ENCODE measurements at places on chromosomes 6 and 20.

DNA sequence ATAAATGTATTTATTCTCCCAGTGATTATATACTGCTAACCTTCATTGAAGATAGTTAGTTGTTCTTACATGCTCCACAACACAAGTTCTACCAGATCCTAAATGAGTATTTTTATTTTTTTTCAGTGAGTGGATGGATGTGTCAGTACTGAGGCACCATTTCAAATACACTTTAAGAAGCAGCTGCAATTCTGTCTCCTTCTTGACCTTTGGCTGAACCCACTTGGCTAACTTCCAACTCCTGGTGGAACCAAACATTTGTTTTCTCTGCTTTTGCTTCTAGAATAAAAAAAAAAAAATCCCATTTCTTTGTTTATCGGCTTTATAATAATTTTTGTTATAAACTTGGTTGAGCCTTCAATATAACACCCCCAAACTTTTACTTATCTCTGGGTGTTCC lies 458.3 kb upstream of the MAP3K7 start:
- DNase-seq, result no peak

DNA sequence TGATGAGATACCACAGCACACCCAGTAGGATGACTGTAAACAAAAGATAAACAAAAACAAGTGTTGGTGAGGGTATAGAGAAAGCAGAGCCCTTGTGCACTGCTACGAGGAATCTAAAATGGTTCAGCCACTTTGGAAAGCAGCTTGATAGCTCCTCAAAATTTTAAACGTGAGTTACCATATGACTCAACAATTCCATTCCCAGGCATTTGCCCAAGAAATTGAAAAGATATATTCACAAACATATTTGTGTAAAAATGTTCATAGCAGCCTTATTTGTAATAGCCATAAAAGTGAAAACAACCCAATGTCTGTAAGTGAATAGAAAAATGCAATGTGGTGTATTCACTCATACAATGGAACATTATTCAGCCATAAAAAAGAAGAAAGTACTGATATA lies 141.0 kb upstream of the BTBD3 start:
- no peak for DNase-seq

DNA sequence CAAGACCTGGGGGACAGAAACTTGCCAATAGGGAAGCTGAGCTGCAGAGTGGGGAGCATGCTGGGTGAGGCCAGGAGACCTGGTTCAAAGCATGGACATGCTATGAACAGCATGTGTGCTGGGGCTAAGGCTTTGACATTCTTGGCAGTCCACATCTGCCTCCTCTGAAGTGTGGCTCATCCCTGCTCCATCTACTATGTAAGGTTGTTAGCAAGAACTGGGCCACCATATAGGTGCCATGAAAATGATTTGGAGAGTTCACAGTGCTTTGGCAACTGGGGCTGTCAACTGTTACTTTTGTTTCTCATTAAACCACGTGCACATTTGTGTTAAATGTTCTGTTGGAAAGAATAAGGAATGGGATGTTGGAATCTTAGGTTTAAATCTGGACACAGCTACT lies 311.1 kb downstream of the CDC5L start:
- DNase-seq, result no peak

DNA sequence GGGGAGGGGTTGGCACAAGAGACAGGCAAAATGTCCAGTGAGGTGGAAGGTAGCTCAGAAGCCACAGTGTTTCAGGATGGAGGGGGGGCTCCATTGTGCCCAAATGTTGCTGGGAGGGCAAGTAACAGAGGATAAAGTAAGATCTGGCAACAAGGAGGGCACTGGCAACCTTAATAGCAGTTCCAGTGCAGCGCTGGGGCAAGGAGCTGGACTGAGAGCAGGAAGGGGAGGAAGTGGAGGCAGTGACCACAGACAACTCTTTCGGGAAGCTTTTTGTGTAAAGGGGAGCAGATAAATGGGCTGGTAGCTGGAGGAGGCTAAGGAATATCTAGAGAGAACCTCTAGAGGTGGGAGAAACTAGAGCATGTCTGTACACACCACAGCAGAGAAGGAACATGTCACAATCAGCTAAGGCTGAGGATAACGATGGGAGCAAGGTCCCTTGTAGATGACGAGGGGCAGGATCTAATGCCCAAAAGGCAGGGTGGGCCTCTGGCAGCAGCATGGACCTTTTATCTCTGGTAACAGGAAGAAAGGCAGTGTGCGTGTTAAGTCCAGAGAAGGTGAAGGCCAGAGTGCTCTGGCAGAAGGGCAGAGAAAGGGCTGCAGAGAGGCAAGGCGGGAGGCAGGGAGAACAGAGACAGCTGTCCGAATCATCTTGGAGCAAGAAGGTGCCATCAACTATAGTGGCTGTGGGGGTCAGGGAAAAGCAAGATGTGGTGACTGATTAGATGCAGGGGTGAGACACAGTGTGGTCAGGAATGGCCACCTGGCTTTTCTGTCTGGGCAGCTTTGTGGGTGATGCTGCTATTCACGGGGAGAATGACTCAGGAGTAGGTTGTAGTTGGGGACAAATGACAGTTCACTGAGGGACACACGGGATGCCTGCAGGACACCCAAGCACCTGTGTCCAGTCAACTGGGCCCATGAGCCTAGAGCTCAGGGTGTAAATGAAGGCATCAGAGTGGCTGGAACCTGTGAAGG lies 17.4 kb downstream of the TMEM242 start:
- no peak for DNase-seq

DNA sequence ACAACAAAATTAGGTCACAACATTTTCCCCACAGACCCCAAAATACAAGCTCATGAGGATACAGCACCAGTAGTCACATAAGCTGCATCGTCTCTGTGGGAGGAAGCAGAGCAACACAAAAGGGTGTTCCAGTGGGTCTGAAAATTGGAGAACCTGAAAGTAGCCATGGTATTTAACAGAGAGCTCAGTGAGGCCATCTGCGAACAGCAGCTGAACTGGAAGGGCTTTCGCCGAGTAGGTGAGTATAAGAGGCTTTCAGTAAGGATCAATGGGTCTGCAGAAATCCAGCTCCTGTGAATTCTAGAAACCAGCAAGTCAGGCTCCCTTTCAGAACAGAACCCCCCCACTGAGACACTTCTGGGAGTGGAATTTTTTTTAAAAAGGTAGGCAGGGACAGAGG lies 120.0 kb upstream of the RREB1 start:
- DNase-seq, result no peak

DNA sequence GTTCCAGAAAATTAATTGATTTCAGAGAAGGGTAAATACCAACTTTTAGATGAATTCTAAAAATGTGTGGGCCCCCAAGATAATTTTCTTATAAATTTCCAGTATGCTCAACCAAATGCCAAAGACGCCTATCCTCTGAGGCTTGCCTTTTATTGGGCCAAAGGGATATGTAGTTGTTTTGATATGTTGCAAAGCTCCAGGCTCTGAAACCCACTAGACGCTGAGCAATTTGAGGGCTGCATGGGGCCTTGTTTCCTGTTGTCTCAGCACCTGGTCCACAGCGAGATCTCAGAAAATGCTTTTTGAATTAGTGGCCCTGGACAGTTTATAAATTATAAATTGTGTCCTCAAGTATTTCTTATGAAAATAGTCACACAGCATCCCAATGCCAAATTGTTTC lies 397.2 kb downstream of the SAMD5 start:
- peak; percentile 79 for DNase-seq

GRCh38 chr6:161085246-161085645 lies 93.7 kb downstream of the MAP3K4 start:
- no peak for DNase-seq

DNA sequence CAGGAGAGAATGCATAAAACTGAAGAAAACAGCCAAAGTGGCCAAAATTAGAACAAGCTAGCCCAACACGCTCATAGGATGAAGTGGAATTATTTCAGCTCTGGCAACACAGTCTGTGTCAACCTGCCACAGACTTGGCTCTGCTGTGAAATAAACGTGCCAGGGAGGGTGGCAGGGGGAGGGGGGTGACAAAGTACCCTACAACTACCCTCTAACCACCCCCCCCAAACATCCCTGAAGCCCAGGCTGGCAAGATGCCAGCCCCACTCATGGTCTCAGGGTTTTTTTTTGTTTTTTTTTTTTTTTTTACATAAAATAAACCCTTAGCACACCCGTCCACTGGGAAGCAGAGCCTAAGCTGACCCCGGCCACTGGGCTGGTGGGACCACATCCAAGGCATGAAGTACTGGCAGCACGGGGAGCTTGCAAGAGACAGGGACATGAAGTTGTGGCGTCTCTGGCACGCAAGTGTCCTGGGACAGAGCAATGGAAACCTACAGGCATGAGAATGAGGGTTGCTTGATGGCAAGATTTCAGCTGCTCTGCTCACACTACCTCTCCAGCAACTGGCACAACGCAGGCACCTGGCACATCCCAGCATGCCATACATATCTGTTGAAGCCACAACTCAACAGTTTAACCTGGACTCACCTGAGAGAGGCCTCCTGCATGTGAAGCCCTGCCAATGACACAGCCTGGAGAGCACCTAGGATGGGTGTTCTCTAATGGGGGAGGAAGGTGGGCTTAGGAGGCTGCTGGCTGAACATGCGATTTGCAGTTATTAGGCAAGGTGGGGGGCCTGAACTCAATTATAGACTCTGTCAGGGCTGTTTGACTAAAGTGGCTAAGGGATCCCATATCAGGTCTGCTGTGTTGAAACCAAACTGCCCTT lies 76.4 kb downstream of the TRAM2 start:
- DNase-seq, result no peak

GRCh38 chr6:36298027-36298426 lies 28.2 kb downstream of the PNPLA1 start:
- no peak for DNase-seq
